ENCODE measurements at places on chromosomes 5 and 9.

DNA sequence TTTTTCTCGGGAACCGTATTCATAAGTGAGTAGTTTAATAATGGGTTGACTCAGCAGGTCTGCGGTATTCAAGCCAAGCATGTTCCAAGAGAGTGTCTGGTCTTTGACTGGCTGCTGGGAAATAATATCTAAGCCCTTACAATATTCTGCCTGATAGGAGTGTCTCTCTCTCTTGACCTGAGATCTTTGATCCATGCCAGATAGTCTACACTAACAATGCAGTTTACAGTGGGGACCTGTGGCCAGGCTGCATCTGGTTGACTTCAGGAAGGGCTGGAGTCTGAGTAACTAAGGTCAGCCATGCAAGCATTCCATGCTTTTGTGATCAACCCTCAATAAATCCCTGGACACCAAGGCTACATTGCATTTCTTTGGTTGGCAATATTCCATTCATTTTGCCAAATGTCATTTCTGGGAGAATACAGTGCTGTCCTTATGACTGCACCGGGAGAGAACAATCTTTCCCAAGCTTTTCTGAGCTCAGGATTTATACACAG lies 195.5 kb downstream of the SEMA5A start:
- no peak for DNase-seq

- no peak for DNase-seq
Observed at GRCh38 chr5:117144086-117144485, 569.5 kb upstream of the SEMA6A start.

DNA sequence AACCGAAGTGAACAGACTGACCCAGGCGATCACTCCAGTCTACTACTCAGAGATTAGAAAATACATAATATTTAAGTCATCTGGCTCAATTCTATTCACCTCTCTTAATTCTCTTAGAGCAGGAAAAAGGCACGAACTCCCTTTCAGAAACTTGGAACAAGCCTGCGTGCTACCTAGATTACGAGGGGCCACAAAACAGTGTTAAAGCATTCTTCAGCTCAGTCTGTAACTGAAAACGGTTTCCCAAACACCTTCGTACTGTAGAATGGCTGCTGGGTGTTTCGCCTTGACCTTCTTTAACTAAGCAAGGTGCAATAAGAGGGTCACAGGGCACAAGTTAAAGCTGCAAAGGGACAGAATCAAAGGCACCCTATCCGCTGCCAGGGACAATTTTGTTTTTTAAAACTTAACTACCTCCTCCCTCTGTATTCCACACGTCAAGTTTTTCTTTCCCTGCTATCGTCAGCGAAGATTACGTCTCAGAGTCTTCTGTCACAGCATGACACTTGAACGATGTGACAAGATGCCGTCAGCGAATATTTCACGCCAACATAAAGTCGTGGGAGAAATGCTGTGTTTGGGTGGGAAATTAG lies 687 bp downstream of the LYSMD3 start:
- no peak for DNase-seq

GRCh38 chr9:90013778-90014177 lies 409.0 kb downstream of the GADD45G start:
- no peak for DNase-seq

GRCh38 chr9:33893861-33894260 lies 76.9 kb downstream of the UBE2R2 start:
- no peak for DNase-seq

GRCh38 chr9:35847792-35848572 lies 19.0 kb downstream of the TMEM8B start:
- no peak for DNase-seq

DNA sequence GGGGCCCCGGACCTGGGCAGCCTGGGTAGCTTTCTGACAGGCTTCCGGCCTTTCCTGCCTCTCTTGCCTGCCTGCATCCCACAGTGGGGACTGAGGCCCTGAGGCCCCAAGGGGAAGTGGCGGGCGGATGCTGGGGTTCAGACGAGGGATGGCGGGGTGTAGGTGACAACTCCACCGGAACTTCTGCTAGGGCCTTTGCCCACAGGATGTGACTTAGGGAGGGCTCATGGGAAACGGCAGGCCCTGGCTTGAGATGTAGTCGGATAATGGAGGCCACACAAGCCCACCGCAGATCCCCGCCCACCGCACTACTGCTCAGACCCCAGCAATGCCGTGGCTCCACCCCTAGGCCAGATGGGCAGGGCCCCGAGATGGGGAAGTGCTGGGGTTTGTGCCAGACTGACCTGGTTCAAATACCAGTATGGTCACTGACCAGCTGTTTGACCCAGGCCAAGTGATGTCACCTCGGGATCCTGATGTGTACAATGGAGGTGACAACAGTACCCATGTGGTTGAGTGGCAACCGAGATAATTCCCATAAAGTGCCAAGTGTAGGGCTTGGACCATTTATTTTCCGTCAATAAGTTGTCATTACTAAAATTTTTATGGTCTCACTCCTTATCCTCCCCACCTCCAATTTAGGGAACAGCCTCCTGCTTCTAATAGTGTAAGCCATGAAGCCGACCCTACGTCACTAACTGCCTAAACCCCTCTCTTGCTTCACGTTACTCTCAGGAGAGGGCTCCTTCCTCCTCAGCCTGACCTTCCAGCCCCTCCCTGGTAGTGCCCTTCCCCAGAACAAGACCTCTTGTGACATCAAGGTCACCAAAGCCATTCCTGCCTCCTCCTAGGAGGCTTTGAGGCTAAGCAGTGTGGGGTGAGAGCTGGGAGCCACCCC lies 2.5 kb upstream of the CDK9 start:
- peak; percentile 52 for DNase-seq

DNA sequence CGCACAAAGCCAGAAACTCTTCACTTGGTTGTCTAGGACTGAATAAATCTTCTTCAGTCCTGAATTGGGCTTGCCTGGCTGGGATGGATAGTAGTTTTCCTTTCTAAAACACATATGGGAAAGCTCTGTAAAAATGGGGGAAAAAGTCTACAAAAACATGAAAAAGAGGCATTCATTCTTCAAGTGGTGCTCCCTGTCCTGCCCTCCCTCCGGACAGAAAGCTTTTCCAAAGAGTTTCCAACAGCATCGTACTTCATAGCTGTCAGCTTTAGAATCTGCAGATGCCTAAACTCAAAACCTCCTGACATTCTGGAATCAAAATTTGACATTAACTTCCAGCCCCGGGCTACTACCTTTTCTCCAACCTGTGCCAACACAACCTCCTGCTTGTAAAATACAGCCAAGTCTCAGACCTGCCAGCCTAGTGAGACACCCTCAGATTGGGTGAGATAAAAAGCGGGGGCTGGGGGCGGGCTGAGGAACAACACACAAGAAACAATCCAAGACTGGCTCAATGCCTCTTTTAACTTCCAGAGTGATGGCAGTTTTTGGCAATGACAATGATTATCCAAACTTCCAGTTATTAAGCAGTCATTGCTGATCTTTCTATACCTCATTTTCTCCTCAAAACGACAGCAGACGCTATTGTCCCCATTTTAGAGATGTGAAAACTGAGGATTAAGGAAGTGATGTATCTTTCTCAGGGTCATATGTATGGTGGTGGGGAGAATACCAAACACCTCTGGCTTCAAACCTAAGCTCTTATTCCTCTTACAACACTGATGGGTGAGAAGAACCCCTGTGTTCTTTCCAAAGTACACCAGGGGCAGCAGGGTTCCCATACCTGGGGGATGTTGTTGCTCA lies 1.3 kb downstream of the TNC start:
- no peak for DNase-seq

GRCh38 chr9:128684325-128685199 lies 4.5 kb upstream of the SET start:
- DNase-seq, result peak; percentile 48

GRCh38 chr5:135503871-135504270 lies 31.9 kb downstream of the NEUROG1 start:
- no peak for DNase-seq

DNA sequence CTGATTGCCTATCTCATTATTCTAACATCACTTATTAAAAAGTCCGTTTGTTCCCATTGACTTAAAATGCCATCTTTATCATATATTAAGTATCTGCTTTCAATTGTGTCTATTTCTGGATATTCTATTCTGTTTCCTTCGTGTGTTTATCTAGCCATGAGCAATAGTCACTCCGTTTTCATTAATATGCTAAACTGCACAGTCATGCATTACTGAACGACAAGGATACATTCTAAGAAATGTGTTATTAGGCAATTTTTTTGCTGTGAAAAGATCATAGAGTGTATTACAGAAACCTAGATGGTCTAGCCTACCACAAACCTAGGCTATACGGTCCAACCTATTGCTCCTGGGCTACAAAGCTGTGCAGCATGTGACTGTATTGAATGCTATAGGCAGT lies 482.9 kb downstream of the IRX1 start:
- no peak for DNase-seq

- DNase-seq, result no peak
Observed at GRCh38 chr5:116864157-116864837, 289.7 kb upstream of the SEMA6A start.

DNA sequence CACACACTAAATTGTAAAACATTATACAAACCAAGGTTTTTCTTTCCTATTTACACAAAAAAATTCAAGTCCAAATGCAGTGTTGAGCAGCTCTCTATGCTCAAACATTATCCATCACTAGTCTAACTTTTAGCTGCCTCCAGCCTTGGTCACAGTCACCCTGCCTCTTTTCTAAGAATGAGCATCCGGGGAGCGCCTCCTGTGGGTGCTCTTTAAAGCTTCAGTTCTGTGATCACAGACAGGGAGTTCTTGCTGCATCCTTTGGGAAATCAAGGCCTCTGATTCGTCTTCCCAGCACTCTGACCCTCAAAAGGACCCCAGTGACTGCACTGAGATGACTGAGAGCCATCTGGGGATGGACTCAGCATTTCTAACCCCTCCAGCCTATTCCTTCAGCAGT lies 289.6 kb downstream of the SEC61B start:
- no peak for DNase-seq

DNA sequence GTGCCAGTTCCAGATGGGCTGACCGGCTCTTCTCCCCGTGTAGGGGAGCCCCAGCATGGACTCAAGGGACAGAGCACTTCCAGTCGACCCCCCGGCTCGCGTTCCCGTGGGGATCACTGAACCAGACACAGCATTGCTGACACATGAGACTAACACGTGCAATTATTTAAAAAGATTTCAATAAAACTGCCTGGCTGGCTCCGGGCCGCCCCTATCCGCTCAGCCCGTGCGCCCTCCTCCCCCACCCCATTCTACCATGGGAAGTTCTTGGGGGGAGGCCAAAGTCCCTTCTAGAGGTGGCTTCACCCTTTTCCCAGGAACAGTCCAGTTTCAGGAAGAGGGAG lies 4.7 kb downstream of the TESK1 start:
- no peak for DNase-seq

DNA sequence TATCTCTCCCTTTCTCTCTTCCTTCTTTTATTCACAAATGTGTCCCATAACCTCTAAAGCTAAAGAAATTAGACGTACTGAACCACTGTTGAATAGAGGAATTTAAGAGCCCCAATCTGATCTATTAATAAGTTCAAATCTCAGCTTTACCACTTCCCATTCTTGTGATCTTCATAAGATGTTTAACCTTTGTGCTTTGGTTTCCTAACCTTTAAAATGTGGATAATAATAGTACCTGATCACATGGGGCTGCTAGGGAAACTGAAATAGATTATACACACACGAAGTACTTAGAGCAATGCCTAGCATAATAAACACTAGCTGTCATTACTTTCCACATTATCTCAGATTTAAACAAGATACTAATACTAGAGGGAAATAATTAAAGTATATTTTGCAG lies 324.3 kb upstream of the SEMA6A start:
- DNase-seq, result no peak

- no peak for DNase-seq
Observed at GRCh38 chr9:125997196-125997823, 250.1 kb downstream of the PBX3 start.

DNA sequence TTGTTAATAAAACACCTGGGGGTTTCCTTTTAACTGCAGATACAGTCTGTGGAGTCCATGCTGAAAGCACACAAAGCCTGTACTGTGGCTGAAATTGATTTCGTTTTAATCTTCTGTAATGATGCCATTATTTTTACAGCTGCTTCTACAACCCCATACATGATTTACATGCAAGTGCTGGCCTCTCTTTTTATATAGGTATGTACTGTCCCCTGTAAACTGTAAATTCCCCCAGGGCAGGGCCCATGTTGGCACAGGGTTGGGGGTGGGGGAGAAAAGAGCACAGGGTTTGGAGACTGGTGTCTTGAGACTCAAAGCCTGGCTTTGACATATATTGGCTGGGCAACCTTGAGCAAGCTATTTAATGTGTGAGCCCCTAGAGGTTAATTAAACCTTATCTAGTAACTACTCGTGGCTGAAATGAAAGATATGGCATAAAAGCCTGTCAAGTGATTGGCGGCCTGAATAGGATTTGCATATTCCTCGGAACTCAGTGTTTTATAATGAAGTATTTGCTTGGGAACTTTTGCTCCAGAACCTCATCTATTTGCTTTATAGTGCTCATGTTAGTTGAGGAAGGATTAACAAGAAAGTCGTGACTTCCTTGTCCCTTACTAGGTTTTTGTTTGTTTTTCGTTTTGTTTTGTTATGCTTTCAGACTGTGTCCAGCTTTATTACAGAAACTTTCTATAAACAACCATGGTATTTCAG lies 34.0 kb downstream of the KLF4 start:
- DNase-seq, result no peak

GRCh38 chr5:115360046-115360685 lies 63.7 kb upstream of the CCDC112 start:
- no peak for DNase-seq

- DNase-seq, result no peak
Observed at GRCh38 chr5:125394661-125395280, 648.3 kb upstream of the ZNF608 start.

DNA sequence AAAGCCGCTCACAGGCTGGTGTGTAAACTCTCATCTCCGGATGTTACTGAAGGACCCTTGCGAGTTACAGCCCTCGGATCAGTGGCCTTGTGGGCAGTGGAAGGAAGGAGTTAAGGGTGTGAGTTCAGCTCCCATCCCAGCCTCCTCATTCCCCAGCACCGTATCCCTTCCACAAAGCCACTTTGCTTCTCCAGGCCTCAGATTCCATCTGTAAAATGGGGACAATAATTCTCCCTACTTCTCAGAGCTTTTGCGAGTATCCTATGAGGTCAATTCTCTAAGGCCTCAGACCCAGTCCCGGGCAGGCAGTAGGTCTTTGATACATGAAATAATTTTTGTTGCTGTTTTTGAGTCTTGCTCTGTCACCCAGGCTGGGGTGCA lies 141.3 kb downstream of the C9orf50 start:
- no peak for DNase-seq

- no peak for DNase-seq
Observed at GRCh38 chr9:86614871-86615849, 260.9 kb upstream of the TUT7 start.

DNA sequence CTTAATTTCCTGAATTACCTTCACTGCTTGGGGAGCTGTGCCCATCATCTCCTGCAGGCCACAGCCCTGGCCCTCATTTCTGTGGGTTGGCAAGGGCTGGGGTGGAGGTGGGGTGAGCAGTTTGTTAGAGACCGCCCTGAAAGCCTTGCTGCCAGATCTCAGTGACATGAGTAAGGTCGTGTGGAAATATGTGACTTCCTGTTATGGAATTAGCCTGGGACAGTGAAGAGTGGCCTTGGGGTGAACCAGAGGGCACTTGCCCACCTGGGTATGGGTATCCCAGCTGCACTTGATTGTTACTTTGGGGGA lies 2.5 kb upstream of the HNRNPAB start:
- no peak for DNase-seq

Measured in stimulated activated CD4-positive, alpha-beta T cell treated with anti-CD3 and anti-CD28 coated beads, Interleukin-15, amount 100 ng/mL, for 1 hour (primary cell).